CD4-positive, alpha-beta T cell treated with Interleukin-2 at 100 ng/mL for 4 hours (primary cell): ENCODE measurements at places on chromosomes 4 and X.

- DNase-seq = no peak
Observed at GRCh38 chrX:96707804-96708203, 23.2 kb downstream of the DIAPH2 start.

- DNase-seq = no peak
Observed at GRCh38 chr4:73676861-73677323, 56.7 kb upstream of the RASSF6 start.

GRCh38 chr4:112853662-112854256 lies 195.7 kb upstream of the ANK2 start:
- DNase-seq = no peak

GRCh38 chr4:168648929-168649328 lies 152.1 kb downstream of the PALLD start:
- DNase-seq = no peak

- DNase-seq = no peak
Observed at GRCh38 chr4:56426273-56426672, 9.1 kb downstream of the PPAT start.

GRCh38 chr4:156677131-156677531 lies 294.5 kb downstream of the PDGFC start:
- DNase-seq = no peak

GRCh38 chr4:167052631-167053091 lies 181.6 kb downstream of the SPOCK3 start:
- no peak for DNase-seq

- DNase-seq = no peak
Observed at GRCh38 chrX:129227366-129227765, 295.9 kb downstream of the SMARCA1 start.

- no peak for DNase-seq
Observed at GRCh38 chrX:53412446-53412845, 10.0 kb downstream of the SMC1A start.

- DNase-seq = no peak
Observed at GRCh38 chr4:98506462-98507132, 151.8 kb downstream of the TSPAN5 start.

- DNase-seq = no peak
Observed at GRCh38 chr4:79315891-79316290, 10.0 kb downstream of the NAA11 start.

DNA sequence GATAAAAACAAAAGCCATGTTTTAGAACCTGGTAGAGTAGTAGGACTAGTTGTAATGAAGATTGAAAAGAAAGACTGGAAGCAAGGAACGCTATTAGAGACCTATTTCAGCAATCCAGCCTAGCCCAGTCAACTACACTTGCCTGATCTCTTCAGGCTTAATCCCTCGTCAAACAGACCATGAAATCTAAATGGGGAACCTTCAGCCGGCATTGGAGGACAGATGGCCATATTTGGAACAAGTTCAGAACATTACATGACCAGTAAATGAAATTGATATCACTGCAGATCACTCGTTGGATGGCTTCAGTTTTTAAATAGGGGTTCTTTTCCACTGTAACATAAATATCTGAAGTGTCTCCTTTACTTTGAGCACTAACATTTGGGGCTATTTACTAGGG lies 84.8 kb upstream of the WDR44 start:
- no peak for DNase-seq

GRCh38 chrX:39736216-39737211 lies 361.2 kb downstream of the BCOR start:
- no peak for DNase-seq

DNA sequence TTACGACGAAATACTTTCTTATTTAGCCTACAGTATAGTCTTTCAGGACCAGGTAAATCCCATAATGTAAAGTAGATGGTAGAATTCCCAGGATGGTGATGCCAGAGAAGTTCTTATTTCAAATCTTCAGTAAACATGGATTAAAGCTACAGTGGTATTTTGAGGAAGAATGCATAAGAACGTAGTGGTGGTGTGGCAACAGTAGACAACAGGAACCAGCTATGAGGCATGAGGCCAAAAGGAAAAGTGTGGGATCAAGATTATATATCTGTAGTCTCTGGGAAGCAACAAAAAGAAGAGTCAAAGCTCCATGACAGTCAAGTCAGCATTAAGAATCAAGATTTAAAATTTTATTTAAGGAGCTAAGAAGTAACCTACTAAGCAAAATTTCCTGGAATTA lies 60.2 kb downstream of the METTL14 start:
- no peak for DNase-seq

DNA sequence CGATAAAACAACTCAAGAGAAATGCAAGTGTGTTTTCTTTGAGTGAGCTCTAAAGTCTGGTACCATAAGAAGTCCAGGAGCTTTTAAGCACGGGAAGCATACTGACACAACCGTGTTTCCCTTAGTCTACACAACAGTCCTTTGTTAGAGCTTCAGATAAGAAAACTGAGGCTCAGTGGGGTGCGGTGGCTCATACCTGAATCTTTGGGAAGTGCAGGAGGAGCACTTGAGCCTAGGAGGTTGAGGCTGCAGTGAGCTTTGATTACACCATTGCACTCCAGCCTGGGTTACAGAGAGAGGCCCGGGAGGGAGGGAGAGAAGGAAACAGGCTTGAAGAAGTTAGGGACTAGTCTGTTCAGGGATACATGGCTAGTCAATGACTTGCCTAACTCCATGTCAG lies 21.9 kb downstream of the LEF1 start:
- no peak for DNase-seq

GRCh38 chr4:168097161-168097560 lies 4.8 kb downstream of the ANXA10 start:
- DNase-seq = no peak

GRCh38 chr4:37138789-37139188 lies 105.8 kb upstream of the NWD2 start:
- DNase-seq = no peak

GRCh38 chr4:163618845-163619244 lies 124.4 kb downstream of the TMA16 start:
- no peak for DNase-seq

DNA sequence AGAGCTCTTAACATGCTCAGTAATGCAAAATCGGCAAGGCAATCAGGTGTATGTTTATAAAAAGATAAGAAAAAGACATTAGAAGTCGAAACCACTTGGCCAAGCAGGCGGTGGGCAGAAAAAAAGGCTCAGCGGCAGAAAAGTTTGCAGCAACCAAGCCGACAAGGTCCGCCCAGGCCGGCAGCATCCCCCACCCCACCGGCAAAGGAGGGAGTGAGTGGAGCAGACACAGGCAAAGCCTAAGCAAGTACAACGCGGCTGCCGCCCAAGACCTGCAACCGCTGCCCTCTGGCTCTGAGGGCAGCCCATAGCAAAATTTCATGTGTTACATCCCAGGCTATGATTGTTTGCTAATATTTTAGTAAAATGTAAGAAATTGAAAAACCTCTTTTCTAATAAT lies 125.4 kb upstream of the ZCCHC13 start:
- no peak for DNase-seq
